Foreskin melanocyte (primary cell): ENCODE measurements at places on chromosomes 5 and 9.

DNA sequence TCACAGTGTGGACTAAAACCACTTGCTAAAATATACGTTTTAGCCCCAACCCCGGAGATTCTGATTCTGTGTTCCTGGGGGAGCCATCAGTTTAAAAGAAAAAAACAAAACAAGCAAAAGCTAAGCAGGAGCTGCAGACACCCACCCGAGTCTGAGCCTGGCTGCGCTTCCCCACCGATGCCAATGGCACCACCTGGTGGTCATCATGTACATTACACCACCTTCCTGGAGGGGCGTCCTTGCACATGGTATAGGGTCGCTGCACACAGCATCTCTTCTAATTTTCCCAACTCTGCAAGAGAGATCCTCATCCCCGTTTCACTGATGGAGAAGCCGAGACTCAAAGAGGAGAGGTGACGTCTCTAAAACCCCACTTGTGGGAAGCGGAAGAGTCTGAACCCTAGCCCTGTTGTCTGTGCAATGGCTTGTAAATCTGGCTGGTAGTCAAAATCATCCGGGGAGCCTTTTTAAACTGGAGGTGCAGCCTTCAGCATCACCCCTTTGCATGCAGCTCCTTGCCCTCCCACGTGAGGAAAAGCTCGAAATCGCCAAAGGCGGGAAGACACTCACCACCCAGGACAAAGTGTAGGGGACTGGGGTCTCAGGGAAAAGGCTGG is 23.1 kb upstream of the CNOT6 start:
- peak; percentile 27 for DNase-seq

DNA sequence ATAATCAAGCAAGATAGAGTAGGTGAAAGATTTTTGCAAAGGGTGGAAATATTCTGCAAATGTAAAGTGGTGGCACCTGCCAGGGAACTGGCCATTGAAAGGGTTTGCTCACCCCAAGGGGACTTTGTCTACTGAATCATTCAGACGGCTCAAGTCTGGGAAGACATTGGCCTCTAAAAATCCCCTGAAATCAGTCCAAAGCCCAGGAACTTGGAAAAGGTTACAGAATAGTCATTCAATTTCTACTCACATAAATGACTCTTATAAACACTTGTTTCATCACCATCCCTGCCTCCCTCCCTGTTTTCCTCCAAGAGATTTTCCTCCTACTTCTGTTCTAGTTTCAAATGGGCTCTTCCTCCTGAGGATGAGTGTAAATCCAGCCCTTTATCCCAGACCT is 28.5 kb downstream of the ZNF366 start:
- DNase-seq: no peak

DNA sequence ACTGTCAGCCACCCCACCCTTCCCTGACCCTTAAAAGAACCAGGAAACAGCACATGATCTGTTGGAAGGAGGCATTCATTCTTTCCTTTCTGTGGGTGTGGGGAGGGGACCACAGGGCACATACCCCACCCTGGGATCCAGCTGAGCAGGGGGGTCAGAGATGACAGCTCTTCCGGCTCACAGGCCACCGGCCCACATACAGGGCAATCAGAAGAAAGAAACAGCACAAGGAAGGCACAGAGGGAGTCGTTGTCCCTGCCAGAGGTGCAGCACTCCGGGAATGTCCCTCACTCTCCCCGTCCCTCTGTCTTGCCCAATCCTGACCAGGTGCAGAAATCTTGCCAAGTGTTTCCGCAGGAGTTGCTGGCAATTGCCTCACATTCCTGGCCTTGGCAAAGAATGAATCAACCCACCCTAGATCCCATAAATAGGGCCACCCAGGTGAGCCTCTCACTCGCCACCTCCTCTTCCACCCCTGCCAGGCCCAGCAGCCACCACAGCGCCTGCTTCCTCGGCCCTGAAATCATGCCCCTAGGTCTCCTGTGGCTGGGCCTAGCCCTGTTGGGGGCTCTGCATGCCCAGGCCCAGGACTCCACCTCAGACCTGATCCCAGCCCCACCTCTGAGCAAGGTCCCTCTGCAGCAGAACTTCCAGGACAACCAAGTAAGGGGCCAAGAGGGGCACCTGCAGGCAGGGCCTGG is at the start of gene LCN2:
LCN2 (plus strand) TSS at position 453 of the 701 bp plus-strand sequence; CDS start at position 526, 73 bp downstream.
- DNase-seq: no peak

DNA sequence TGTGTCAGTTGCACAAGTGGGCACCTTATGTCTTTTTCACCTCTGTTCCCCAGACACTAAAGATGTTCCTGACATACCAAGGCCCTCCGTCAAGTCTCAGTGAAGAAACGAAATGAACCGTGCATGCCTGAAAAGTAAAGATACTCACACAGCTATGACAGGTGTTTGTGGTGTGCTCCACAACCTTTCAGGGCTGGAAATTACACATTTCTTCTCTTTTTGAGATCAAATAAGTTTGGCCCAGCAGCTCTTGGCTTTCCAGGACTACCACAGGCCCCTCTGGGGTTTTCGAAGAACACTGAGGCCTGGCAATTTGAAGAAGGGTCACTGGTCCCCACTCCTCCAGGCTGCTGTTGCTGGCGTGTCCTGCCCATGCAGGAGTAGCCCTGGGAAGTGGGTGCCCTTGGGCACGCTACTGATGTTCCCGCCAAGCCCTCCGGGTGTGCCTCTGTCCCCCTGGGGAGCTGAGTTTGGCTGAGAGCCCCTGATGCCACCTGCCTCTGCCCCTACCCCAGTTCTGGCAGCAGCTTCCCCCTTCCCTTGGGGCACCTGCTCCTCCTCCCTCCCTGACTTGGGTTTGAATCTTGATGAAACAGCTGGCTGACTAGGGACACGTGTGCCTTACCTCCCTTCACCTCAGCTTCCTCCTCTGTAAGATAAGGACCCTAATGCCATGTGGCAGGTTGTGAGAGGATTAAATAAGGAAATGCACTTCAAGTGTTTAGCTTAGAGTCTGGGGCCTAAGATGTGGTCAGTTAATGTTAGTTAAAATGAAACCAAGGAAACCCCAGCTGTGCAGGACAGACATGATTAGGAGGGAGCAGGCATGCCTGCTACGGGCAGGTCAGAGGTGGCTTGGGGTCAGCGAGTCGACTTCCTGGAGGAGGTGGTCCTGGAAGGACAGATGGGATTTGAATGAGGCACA is 49.1 kb upstream of the GADD45G start:
- no peak for DNase-seq

- DNase-seq: no peak
Measured at GRCh38 chr5:20248118-20248517, 260.1 kb upstream of the CDH18 start.

GRCh38 chr5:142306077-142306502 is 18.7 kb downstream of the SPRY4 start:
- no peak for DNase-seq

DNA sequence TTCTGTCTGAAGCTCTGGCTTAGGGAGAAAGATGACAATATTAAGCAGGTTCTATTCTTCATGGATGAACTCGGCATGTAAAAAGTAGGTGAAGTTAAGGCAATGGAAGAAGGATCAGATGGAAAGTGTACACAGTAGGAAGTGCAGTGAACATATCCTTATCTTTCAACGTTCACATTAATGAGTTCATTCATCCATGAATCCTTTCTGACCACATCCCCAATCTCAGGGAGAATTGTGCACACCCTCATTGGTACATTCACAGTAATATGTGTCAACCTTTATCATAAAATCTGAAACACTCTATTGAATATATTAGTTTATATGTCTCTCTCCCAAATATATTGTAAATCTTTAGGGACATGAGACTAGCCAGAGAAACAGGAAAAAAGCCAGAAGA is 5.5 kb downstream of the GIN1 start:
- DNase-seq: no peak

GRCh38 chr5:14476786-14477435 is 104.7 kb upstream of the OTULINL start:
- DNase-seq: no peak

- DNase-seq: no peak
Measured at GRCh38 chr9:117306032-117306431, 108.8 kb downstream of the ASTN2 start.
